Left lung (tissue), 14 donors: ENCODE measurements at places on chromosomes 4 and X. TPM values are rescaled to one million over a fixed set of nuclear protein-coding genes. Genes with fewer than 3 reads are reported as not detected.

SLC6A14 gene
- 70.8 TPM for total RNA-seq

- DNase-seq: no peak
- no peaks in the 10 kb centered on the region for H3K4me1 ChIP-seq
- H3K27me3 ChIP-seq: no peaks in the 10 kb centered on the region
- no peak overlapping the region for H3K4me3 ChIP-seq
These were observed 120.3 kb upstream of the ATXN3L start for GRCh38 chrX:13440176-13440575.

- H3K4me3 ChIP-seq: no peak overlapping the region
- H3K27ac ChIP-seq: no peak overlapping the region
- H3K4me1 ChIP-seq: no peaks in the 10 kb centered on the region
These were observed 101.9 kb downstream of the EFHC2 start for GRCh38 chrX:44241546-44241945.

SPANXN4 gene
- not detected for total RNA-seq

- no peaks in the 10 kb centered on the region for H3K4me1 ChIP-seq
- H3K36me3 ChIP-seq: no peaks in the 10 kb centered on the region
- no peak overlapping the region for H3K27ac ChIP-seq
- no peaks in the 10 kb centered on the region for H3K27me3 ChIP-seq
- no peak for DNase-seq
These were observed 11.7 kb upstream of the REELD1 start for GRCh38 chr4:146202665-146203064.

DNA sequence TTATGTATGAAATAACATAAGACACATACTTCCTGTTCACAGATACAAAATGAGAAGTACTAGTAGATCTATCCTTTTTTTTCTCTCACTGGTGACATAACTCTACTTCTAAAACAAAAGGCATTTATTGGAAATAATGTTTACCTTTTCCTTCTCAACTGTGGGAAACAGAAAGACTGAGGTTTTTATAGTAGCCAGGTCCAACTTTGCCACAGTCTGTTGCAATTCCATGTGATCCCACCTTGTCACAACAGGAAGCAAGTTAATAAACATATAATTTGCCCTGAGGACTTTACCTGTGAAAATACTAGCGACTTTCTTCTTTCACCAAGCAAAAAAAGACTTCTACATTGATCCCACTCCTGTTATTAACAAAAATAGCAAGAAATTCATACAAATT, 475.8 kb downstream of the PDGFC start:
- no peaks in the 10 kb centered on the region for H3K36me3 ChIP-seq
- H3K4me3 ChIP-seq: no peak overlapping the region
- no peaks in the 10 kb centered on the region for H3K4me1 ChIP-seq
- DNase-seq: no peak
- no peaks in the 10 kb centered on the region for H3K27me3 ChIP-seq

GRCh38 chr4:22688236-22688635, 4.5 kb upstream of the GBA3 start:
- DNase-seq: no peak
- H3K36me3 ChIP-seq: no peaks in the 10 kb centered on the region
- H3K4me3 ChIP-seq: no peak overlapping the region
- no peak overlapping the region for H3K27ac ChIP-seq
- H3K27me3 ChIP-seq: no peaks in the 10 kb centered on the region
- H3K4me1 ChIP-seq: no peaks in the 10 kb centered on the region
